ENCODE measurements at places on chromosomes 11 and 22. TPM values are rescaled to one million over a fixed set of nuclear protein-coding genes. Genes with fewer than 3 reads are reported as not detected.

Gene PTPRCAP
- total RNA-seq = 2.1 TPM

Gene EED
- 14.6 TPM for total RNA-seq

Gene OR4A16
- total RNA-seq = not detected

Gene RASGRP2
- total RNA-seq = 10.0 TPM

Gene TMPRSS13
- 34.0 TPM for total RNA-seq

Gene SCGB1D2
- total RNA-seq = not detected

Gene OSBPL5
- total RNA-seq = 27.8 TPM

Gene ELP4
- 36.1 TPM for total RNA-seq

Gene OR51B4
- total RNA-seq = not detected

Gene CLTCL1
- 2.8 TPM for total RNA-seq

Gene OR51B6
- total RNA-seq = not detected

Gene RASL10A
- total RNA-seq = 2.7 TPM

Gene TPH1
- total RNA-seq = 0.64 TPM

Gene MPPED1
- 0.29 TPM for total RNA-seq

Gene APOA1
- total RNA-seq = 0.48 TPM

Gene LRRC74B
- total RNA-seq = not detected

Data from breast epithelium (tissue), 4 donors.